ENCODE measurements at places on chromosomes 2 and 18.

- DNase-seq, result no peak
Observed at GRCh38 chr2:68739595-68740399, 5.2 kb downstream of the ARHGAP25 start.

- peak; percentile 73 for DNase-seq
Observed at GRCh38 chr2:84881581-84882413, 913 bp upstream of the TRABD2A start.

DNA sequence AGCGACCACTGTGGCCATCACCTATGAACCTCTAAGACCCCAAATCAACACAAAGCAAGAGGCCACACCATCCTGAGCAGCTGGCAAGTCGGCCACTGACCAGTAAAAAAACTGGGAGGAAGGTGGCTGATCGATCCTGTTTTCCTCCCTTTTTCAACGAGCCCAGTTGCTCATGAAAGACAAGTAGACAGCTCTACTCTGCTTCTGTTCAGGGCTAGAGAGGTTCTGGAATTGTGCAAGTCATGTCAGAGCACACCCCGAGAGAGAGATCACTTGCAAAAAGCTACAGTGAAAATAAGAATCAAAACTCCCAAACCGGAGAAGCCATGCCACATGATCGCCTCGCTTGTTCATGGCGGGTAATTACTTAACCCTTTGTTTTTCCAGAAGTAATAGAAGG lies 34.6 kb downstream of the ZNF516 start:
- no peak for DNase-seq

DNA sequence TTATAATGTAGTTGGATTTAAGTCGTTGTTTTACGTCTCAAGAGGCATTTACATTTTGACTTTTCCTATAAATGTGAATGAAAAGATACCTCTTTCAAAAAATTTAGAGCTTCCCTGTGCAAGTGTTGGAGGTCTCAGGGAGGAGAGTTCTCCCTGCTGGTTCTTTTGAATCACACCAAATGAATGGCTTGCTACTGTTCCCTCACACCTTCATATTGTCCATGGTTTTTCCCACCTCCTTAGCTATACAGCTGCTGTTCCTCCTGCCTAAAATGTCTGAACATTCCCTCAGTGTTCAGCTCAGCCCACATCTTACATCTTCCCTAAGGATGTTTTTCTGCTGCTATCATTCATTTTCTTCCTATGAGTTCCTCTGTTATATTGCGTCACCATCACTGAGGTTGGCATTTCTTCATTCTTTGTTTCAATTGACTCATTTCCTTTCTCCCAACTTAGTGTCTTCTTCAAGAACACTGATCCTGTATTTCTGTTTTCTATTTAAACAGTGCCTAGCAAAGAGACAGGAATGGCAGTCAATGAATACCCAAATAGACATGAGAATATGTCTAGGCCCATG lies 46.0 kb downstream of the COX7A2L start:
- no peak for DNase-seq

DNA sequence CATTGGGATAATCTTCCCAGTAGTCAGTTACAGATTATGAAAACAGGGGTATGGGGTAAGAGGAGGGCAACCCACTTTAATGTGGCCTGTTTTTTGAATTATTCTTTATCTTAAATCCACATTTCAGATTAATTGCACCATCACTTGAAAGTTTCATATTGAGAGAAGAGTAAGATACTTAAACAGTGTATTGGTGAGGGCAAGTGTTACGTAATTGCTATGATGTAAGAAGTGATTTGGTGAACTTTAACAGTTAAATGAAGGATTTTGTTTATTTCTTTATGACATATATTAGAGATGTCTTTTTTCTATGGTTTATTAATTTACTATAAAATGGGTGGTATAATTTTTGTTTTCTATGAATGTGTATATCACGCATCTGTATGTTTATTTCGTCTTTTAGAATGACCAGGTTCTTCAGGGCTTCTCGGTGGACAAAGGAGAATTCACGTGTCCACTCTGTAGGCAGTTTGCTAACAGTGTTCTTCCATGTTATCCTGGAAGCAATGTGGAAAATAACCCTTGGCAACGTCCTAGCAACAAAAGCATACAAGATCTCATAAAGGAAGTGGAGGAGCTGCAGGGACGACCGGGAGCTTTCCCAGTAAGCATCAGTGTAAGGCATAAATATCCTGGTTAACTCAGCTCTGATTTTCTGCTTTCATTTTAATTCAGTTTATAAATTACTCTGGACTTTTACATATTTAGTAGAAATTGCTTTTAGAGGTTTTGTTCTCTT lies 171.2 kb upstream of the MYO3B start:
- DNase-seq, result no peak

DNA sequence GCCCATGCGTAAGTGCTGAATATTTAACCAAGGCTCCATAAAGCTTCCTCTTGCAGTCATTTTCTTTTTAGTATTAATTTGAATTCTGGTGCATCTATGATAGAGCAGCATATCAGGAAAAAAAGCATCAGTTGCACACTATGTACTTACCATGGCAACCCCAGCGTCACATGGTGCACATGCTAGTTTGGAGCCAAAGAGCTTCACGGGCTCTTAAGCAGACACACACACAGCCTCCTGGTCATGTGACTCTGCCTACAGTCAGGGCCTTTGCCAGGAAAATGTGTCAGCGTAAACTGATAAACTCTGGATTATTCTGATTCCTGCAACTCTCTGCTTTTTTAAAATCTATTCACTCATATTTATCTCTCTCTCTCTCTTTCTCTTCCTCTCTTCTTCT lies 30.2 kb downstream of the NYAP2 start:
- DNase-seq, result no peak

DNA sequence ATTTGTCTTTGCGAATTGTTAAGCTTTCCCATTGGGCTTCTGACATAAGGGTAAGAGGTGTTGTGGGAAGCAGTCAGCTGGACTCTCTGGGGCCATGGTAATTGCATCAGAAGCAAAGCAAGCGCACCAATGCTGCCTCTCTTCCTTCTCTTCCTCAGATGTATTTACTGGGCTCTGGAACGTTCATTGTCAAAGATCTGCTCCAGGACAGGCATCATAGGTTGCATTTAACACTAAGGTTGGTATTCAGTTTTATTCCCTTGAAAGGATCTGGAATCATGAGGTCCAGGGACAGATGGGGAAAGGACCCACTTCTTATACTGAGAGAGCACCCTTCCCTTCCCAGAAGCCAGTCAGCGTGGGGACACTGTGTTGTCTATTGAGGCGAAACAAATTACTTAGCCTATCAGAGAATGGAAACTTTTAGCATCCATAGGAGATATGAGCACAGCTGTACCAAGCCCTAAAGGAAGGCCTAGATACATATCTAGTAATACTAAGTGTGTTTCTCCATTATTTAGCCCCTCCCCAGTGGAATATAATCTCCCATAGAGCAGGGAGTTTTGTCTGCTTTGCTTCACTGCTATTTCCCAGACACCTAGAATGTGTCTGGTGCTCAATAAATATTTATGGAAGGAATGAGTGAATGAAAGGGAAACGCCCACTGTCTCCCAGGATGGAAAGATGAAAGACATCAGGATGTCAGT lies 72.2 kb downstream of the COA5 start:
- DNase-seq, result no peak

DNA sequence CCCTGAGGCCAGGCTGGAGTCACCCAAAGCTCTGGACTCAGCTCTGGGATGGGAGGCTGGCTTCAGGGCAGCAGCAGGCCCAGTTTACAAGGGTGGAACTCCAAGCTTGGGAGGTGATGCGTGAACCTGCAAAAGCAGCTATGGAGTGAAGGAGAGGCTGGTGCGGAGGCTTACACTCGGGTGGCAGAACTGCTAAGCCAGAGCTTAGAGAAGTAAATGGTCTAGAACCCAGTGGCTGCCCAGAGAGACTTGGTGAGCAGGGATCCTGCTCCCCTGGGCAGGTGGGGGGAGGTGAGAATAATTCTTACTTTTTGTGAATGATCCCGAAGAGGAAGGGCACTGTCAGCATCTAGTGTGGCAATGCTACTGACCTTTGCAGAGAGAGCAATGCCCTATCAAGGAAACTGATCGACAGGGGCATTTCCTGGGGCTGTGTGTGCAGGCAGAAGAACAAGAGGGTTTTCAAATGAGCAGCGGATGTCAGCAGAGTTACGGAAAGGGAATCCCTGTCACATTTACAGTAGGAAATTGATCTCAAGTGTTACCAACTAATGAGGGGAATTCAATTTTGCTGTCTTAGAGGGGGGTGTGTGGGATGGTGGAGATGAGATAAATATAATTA lies 80.4 kb downstream of the TGFA start:
- no peak for DNase-seq
